Esophagus squamous epithelium (tissue), 5 donors: ENCODE measurements at places on chromosomes 16 and 17.

GRCh38 chr16:28140788-28141618, 70.8 kb downstream of the XPO6 start:
- no peak for DNase-seq

DNA sequence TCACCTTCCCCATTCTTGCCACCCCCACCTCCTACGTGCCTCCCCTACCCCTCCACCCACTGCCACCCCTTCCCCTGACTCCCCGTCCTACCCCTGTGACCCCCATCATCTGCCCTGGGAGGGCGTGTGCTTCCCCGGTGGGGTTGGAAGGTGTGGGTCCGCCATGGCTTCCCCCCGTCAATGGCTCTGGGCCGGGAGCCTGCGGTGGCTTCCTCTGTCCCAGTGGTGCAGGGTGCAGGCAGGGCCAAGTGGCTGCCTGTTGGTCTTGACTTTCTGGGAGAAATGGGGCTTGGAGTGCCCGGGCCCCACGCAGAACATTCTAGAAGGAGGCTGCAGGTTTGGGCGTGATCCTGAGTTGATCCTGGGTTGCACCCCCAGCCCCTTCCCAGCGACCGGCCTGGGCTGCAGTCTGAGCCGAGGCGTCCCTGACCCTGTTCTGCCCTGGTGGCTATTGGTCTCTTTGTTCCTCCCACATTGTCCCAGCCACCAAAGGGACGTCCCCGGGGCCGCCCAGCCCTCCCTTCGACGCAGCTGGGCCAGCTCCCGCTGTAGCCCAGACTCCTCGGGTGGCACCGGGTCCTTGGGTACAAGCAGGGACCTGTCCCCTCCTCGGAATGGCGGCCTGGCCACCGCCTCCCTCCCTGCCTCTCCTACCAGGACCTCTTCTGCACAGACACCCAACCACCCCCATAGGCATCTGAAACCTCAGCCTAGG, 25.7 kb downstream of the GSE1 start:
- DNase-seq, result no peak

- no peak for DNase-seq
Observed at GRCh38 chr16:86048882-86049585, 150.1 kb downstream of the IRF8 start.

GRCh38 chr17:83117583-83117982, 38.2 kb downstream of the METRNL start:
- DNase-seq, result no peak

DNA sequence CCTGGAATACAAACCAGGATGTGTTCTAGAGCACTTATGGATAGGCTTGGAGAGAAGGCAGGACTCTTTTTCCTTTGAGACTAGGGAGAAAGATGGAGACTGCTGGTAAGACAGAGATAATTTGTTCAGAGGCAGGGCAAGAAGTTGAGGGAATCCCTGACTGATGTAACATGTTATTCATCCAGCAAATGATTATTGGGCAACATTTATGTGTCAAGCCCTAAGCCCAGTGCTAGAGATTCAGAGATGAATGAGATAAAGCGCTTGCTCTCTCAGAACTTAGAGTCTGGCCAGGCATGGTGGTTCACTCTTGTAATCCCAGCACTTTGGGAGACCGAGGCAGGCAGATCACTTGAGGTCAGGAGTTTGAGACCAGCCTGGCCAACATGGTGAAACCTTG, 47.8 kb upstream of the NUFIP2 start:
- no peak for DNase-seq

DNA sequence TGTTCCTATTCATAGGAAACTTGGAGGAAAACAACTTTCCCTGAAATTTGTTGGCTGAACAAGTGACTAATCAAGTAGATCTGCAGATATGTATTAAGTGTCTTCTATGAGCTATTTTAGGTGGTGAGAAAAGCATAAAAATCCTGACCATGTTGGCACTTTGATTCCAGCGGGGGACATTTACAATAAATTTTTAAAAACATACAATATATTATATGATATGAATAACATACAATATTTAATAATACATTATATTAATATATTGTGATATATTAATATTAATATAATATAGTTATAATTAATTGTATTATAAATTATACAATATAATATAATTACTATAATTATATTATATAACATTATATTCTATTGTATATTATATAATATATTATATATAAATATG, 362.9 kb upstream of the SOX9 start:
- no peak for DNase-seq

DNA sequence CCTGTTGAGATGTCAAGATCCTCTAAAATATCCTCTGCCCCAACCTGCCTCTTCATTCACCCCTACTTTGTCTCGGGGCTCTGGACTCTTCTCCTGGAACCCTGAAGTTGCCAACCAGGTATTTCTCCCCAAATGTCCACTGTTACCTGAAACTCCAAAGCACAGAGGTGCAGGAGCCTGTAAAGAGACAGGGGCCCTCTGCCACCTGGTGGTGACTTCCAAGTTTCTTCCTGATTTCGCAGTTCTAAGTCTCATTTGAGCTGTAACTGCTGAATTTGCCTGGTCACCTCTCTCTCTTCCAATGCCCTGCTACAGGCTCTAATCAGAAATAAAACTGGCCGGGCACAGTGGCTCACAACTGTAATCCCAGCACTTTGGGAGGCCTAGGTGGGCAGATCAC, 77.1 kb upstream of the RCVRN start:
- no peak for DNase-seq

DNA sequence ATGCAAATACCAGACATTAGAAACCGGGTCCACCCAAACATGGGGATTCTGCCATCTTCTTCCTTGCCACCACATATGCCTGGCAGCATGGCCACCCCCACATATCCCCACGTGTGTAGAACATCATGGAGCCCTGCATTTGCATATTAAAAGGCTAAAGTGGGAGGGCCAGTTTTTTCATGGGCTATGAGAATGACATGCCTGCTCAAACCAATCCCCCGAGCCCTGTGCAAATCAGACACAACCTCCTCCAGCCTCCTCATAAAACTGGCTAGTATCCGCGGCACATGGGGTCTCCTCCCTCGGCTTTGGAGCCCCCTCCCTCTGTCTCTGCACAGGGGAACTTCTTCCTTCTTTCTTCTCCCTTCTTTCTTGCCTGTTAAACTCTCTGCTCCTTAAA, 174.9 kb upstream of the WSCD1 start:
- DNase-seq, result no peak

GRCh38 chr16:24041834-24042631, 206.2 kb downstream of the PRKCB start:
- no peak for DNase-seq

- no peak for DNase-seq
Observed at GRCh38 chr16:88444826-88445582, 8.1 kb upstream of the ZFPM1 start.

DNA sequence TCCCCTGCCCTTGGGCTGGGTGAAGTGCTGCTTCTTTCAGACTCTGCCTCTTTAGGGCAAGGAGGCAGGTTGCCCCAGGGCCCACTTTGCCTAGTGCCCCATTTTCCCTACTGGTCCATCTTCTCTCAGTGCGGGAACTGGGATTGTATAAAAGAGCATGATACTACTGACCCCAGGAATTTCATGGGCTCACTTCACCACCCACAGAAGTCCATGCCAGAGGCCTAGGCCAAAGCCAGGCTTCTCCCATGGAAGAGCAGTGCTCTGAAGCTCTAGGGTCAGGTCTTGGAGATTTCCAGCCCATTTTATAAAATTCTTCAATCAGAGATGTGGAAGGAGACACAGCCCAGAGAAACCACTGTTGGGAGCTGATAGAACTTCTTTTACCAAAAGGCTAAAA, 5.7 kb downstream of the CACNG1 start:
- DNase-seq, result no peak

- no peak for DNase-seq
Observed at GRCh38 chr17:10096596-10096995, 101.8 kb downstream of the GAS7 start.

- no peak for DNase-seq
Observed at GRCh38 chr17:81523402-81524038, 4.7 kb upstream of the FSCN2 start.

DNA sequence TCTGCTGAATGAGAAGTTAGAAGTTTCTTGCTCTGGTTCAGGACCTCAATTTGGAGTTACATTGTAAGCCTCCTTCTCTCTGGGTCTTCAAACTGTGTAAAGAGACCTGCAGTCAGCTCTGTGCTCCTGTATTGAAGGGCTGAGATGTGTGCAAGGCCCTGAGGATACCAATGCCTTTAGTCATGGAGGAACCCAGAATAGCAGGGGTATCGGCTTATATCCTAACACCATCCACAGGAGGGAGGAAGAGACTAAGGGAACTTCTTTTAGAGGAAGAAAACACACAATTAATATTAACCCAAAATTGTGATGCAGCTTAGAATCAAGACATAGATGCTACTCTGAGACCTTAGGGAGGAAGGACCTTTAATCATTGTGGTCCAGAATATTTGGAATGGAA, 36.5 kb downstream of the GLP2R start:
- no peak for DNase-seq

- no peak for DNase-seq
Observed at GRCh38 chr17:16440901-16441629, 25.7 kb downstream of the TRPV2 start.

DNA sequence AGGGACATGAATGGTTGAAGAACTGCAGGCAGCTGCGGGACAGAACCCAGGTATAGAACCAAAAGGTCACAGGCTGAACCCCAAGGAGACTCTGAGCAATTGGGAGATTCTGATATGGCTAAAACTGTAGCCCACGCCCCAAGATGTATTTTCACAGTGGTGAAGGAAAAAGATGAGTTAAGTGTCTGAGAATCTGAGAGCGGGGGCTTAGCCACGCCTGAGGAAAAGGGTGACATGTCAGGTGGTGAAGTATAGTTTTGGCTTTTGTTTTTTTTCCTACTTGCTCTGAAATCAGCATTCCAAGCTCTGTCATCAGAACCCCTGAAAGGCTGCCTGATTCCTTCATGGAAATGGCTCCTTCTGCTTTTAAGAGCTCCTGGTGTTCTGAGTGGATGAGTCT, 73.3 kb downstream of the AKAP1 start:
- DNase-seq, result no peak

GRCh38 chr16:56657555-56658326, at the start of gene MT1F:
TSS of gene MT1F (plus strand) at chr16:56657959. CDS start at chr16:56658059, 100 bp downstream.
- DNase-seq, result no peak

- no peak for DNase-seq
Observed at GRCh38 chr16:58511933-58512815, 3.1 kb upstream of the SETD6 start.

DNA sequence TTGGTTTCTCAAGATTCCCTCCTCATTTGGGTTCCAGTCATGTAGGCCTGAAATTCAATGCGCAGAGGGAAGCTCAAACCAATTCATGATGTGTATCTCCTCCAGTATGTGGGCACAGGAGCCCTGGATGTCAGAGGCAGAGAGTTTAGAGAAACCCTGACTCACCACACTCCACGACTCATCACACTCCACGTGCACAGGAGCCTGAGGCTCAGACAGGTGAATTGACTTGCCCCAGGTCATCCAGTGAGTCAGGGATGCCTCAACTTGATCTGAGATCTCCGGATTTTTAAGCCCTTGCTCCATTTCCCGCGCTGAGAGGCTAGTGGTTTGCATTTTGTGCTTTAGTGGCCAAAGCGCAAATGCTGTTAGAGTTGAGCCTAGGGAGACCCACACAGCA, 183.9 kb downstream of the HAPSTR1 start:
- DNase-seq, result no peak

DNA sequence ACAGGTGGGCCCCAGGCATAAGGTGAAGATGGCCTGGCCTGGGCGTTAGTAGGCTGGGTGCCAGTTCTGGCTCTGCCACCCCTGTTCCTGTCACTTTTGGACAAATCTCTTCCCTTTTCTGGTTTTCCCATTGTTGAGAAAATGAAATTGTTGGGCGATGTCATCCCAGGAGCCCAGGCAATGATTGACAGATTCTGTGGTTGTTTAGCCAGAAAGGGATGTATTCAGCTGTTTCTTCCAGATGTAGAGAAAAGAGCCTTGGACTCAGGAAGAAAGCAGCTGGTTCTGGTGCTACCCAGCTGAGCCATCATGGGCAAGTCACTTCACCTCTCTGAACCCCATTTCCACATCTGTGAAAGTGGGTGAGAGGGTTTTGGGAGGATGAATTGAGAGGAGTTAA, 60.1 kb upstream of the MRTFB start:
- DNase-seq, result no peak

GRCh38 chr16:81813648-81814047, 34.6 kb downstream of the PLCG2 start:
- no peak for DNase-seq

DNA sequence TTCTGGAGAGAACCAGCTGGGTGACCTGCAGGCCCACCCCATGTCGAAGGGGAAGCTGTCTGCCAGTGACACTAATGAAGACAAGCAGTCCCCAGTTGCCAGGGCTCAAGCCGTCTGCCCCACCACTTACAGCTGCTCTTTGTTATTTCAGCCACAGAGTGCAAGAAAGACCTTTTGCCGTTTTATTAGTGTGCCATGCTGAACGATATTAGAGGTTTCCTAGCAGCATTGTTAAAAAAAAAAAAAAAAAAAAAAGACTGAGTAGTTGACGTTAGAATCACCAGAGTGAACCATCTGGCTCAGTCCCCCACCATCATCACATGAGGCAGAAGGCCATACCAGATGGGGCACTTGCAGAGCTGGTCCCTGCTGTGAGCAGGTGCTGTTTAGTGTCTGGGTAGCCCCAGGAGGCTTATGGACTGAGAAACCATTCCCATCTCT, 26.5 kb upstream of the SLC39A11 start:
- no peak for DNase-seq

DNA sequence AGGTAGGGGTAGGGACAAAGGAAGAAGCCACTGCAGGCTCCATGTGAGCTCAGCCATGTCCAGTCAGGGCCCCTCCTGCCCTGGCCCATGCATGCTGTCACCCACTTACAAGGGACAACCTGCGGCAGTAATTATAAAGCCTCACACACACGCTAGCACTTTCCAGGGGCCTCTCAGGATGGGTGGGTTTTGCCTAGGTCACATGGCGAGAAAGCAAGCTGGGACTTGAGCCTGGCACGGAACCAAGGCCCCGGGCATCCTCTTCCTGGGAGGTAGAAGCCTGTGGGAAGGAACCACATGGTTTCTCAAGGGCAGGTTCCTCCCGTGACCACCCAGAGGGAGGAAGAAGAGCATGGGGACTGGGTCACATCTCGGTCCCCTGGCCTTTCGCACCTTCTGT, 7.0 kb downstream of the ZNF319 start:
- no peak for DNase-seq

- DNase-seq, result no peak
Observed at GRCh38 chr16:25270577-25270976, 12.9 kb upstream of the ZKSCAN2 start.

- no peak for DNase-seq
Observed at GRCh38 chr16:63244631-63245030, 1208.4 kb upstream of the CDH8 start.

- no peak for DNase-seq
Observed at GRCh38 chr16:74975591-74975990, 9.3 kb downstream of the WDR59 start.

- DNase-seq, result no peak
Observed at GRCh38 chr17:67534941-67535340, 157.9 kb downstream of the PITPNC1 start.
